ENCODE measurements at places on chromosomes 12 and 14.

DNA sequence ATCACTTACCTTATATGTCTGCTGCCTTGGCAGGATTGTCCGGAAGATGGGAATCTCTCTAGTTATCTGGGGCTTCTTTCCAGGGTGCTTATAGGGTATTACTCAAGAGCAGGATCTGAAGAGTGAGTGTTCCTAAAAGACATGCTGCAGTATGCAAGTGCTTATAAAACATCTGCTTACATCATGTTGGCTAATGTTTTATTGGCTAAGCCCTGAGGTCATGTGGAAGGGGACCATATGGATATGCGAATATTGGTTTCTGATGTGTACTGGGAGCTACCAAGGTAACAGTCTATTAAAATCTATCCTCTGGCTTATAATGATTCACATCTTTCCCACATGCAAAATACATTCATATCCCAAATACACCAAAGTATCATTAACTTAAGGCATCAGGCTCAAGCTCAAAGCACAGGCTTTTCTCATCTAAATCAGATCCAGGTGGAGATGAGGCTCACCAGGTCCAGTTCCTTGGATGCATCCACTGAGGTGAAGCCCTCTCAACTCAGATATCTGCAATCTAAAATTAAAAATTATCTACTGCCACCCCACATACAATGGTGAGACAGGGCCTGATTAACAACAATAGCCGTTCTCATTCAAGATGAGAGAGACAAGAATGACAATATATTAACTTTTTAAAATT is 29.8 kb downstream of the LRRIQ1 start:
- DNase-seq, result no peak

DNA sequence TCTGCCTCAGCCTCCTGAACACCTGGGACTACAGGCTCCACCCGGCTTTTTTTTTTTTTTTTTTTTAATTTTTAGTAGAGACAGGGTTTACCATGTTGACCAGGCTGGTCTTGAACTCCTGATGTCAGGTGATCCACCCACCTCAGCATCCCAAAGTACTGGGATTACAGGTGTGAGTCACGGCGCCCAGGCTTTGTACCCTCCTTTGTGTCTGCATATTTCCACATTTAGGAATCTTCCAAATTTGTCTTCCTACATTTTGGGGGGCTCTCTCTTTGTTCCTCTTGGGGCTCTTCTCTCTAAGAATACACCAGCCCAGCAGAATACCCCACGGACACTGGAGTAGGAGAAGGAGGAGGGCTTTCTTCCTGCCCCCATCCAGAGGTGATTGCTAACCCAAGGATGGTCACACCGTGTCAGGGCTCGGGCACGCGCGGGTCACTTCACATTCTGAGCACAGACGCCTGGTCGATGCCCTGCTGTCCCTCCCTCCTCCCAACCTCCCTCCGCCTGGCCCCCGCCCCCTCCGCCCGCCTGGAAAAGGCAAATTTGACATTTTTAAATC is 2.1 kb upstream of the DNAJC22 start:
- DNase-seq, result no peak

DNA sequence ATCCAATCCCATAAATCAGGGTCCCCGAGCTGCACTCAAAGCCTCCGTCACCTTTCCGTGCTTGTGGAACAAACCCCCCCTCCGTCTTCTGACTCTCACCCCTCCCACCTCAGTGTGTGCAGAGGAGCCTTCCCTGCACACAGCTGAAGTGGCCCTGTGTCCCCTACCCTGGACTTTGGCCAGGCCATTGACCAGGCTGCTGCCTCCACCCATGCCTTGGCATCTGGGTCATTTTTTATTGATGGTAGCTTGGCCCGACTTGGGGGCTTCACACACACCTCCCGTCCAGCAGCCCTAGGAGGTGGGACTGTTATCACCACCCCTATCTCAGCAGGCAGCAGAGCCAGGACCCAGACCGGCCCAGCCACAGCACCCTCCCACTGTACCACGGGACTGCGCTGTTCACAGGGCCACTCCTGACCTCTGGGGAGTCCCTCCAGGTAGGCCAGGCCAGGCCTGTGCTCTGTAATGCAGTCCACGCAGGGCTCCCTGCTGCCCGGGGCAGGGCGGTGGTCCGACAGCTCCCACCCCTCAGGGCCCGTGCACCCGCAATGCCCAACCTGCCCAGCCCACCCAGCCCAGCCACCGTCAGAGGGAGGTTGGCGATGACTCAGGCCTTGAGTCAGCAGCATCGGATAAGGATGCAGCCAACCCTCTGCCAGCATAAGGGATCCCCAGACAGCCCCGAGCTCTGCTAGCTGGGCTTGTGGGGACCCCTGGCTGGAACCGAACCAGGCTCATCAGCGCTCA is 9.2 kb upstream of the INF2 start:
- peak; percentile 85 for DNase-seq

GRCh38 chr12:1435456-1435855 is 158.9 kb downstream of the FBXL14 start:
- no peak for DNase-seq

DNA sequence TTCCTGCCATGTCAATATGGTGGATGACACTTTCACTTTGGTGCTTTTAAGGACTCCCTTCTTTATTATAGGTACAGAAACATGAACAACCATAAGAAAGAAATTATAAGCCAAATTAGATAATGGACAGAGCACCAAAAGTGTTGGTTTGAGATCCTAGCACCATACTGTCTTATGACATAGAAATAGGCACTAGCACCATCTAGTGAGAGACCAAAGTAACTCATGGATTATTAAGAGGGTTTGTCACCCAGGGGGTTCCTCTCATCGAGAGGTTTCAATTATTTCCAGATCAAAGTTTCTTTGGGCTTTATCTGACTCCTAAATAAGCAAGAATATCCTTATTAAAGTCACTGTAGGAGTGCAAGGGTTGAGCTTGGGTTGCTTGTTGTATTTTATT is 153.0 kb upstream of the DIO2 start:
- DNase-seq, result no peak

DNA sequence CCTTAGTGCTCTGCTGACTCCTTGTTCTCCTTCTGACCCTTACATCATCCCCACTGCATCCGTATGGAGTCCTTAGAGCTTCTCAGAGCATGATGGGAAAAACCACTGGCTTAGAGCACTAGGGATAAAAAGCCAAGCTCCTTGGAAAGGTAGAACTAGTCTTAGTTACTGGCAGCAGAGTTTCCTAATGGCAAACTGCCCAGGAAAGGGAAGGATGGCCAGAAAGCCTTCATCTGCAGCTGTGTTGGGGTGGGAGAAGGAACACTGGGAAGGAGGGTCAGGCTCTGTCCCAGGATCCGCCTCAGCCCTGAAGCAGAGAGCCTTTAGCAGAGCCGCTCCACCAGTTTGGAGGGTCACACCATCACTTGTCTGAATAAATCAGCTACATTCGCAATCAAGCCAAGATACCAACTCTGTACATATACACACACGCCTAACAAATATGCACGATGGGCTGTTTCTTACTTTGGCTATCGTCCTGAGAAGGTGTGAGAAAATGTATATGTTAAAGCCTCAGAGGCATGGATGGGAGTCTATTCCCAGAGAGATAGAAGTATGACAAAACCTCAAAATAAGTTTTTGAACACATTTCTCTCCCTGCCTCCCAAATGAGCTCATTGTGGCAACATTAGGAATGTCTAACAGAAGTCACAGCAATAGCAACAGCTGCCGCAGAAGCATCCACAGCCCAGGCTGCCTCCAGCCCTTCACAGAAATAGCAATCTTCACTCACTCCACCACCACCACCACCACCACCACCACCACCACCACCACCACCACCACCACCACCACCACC is 18.6 kb upstream of the GALNT8 start:
- no peak for DNase-seq

DNA sequence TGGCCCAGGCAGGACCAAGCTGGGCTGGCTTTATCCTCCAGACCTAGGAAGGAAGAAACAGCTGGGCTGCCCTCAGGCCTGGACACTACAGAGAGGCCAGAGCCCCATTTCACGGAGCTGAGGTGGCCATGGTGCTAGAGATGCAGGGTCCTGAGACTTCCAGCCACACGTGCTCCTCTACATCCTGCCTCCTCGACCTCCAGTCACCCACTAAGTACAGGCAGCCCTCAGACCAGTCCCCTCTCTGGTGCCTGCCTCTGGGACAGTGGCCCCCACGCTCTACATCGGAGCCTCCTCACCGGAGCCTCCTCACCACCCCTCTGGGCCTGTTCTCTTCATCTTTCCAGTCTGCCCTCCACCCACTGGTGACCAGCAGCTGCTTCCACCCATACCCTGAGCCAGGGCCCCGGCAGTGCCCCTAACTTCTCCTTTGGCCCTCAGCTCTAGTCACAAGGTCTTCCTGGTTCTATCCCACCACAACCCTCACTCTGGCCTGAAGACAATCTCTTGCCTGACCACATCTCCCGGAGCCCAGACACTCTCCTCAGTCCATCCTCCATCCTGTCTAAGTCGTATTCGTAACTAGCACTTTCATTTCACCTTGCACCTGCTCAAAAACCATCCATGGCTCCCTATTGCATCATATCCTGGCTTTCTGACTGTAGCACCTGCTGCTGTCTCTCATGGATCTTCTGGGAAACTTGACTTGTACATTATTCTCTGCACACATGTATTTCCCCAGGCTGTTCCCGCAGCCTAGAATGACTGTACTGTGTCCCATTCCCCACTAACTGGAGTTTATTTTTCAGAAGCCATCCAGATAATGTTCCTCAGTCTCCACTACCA is 43.9 kb downstream of the DIO3 start:
- no peak for DNase-seq

GRCh38 chr12:52454411-52455201 is 2.7 kb upstream of the KRT6B start:
- no peak for DNase-seq

GRCh38 chr14:80987235-80988032 is 32.0 kb downstream of the TSHR start:
- DNase-seq, result peak; percentile 70

- no peak for DNase-seq
These were observed 4.1 kb downstream of the SMIM41 start for GRCh38 chr12:52083638-52083996.

- DNase-seq, result peak; percentile 59
These were observed 44.5 kb downstream of the SLC38A6 start for GRCh38 chr14:61025251-61026223.

DNA sequence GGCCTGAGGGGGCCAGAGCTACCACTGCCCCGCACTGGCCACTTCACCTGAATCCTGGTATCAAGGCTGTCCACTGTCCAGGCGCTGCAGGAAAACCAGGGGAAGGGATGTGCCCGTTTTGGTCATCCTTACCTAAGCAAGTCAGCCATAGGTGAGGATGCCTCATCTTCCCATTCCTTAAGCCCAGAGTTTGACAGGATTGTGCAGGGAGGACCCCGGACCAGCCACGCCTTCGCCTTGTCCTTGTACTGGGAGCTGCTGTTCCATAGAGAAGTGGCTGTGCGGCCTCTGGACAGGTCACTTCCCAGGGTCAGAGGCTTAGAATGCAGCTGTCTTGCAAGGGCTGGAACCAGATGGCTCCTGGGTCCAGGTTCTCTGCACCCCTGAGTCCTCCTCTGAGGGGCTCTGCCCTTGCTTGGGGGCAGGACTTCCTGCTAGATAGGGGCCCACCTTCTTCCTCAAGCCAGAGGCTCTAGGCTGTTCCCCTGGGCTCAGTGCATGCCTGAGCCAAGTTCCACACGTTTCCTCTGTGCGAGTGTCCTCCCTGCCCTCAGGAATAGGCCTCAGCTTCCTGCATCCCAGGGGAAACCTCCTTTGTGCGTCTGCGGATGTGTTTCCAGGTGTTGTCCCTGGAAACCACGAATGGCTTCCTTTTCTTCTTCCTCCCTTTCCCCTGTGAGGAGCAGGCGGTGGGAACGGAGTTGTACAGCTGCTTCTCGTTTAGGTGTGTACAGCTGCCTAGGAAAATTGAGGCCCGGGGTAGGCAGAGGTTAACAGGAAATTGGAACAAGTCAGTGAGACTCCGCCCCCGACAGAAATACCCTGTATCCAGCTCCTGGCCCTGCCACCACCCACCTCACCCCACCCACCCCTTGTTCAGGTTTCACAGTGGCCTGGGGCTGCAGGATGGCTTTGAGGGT is 54.3 kb upstream of the RIN3 start:
- DNase-seq, result no peak

GRCh38 chr14:68979722-68980451 is 785 bp upstream of the ACTN1 start:
- peak; percentile 74 for DNase-seq

DNA sequence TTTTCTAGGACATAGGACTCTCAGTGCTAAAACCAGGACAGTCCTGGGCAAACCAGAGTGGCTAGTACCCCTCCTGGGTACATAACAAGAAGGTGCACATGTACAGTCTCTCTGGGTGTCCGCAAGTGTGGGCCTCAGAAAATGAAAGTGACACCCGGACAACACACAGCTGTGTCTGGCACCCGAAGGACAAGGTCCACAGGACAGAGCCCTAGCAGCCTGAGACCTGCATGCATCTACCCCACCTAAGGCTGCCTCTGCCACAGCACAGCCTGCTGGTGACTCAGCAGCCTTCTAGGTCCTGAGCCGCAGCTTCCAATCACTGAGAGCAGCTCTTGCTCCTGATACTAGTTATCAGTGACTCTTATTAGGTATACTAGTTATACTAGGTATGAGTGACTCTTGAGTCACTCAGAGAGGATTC is 784.1 kb upstream of the TBX3 start:
- DNase-seq, result no peak

DNA sequence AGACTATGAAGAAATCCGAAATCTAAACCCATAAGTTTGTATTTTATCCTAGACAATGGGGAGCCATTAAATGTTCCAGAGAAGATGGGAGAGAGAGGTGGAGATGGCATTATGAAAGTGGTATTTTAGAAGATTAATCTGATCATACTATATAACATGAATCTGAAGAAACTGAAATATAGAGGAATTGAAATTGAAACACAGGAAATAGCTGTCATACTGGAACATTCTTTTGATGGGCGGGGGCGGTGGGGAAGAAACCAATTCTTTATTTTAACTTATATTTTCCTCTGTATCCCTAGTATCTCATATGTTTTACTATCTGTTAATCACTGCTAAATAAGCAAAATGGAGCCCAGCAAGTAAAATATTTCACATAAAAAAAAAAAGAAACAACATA is 27.0 kb upstream of the FOXN3 start:
- no peak for DNase-seq

DNA sequence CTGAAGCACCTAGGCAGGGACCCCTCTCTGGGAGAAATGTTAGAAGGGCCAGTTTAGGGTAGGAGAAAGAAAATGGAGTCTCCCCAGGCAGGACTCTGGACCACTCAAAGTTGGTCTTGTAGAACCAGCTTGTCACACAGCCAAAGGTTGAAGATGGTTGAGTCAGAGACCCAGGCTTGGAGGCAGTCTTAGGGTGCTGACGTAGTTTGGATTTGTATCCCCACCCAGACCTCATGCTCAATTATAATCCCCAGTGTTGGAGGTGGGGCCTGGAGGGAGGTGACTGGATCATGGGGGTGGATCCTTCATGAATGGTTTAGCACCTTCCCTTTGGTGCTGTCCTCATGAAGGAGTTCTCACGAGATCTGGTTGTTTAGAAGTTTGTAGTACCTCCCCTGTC is 121.2 kb downstream of the CRACR2A start:
- DNase-seq, result no peak

- DNase-seq, result no peak
These were observed 30.4 kb downstream of the PPP1R13B start for GRCh38 chr14:103816991-103817390.

- DNase-seq, result no peak
These were observed at the start of gene DLK1 for GRCh38 chr14:100726550-100727085. Gene DLK1 (plus strand): TSS chr14:100726892. CDS start chr14:100727069, 177 bp downstream.

All from aorta (tissue), 5 donors.